ENCODE measurements at places on chromosomes 13 and 19.

GRCh38 chr13:100394005-100394695, 194.4 kb downstream of the GGACT start:
- DNase-seq: no peak

- no peak for DNase-seq
These were observed 18.9 kb upstream of the IGFL1 start for GRCh38 chr19:46210669-46211068.

GRCh38 chr13:65378943-65379519, 1851.1 kb downstream of the PCDH9 start:
- no peak for DNase-seq

- no peak for DNase-seq
These were observed at the start of gene DAND5 for GRCh38 chr19:12969292-12969988. Gene DAND5, plus strand, starts transcription at chr19:12969576. Its CDS starts 85 bp downstream, at chr19:12969661.

GRCh38 chr19:40908976-40909375, 26.9 kb upstream of the CYP2A7 start:
- no peak for DNase-seq

Data from NCI-H187 treated with DMSO at 0.1 percent for 48 hours (cell line).